Stimulated activated CD4-positive, alpha-beta T cell treated with anti-CD3 and anti-CD28 coated beads, Interleukin-12 subunit alpha, Interleukin-12 subunit beta, amount 100 ng/mL, for 48 hours (primary cell): ENCODE measurements at places on chromosomes 2 and 18.

DNA sequence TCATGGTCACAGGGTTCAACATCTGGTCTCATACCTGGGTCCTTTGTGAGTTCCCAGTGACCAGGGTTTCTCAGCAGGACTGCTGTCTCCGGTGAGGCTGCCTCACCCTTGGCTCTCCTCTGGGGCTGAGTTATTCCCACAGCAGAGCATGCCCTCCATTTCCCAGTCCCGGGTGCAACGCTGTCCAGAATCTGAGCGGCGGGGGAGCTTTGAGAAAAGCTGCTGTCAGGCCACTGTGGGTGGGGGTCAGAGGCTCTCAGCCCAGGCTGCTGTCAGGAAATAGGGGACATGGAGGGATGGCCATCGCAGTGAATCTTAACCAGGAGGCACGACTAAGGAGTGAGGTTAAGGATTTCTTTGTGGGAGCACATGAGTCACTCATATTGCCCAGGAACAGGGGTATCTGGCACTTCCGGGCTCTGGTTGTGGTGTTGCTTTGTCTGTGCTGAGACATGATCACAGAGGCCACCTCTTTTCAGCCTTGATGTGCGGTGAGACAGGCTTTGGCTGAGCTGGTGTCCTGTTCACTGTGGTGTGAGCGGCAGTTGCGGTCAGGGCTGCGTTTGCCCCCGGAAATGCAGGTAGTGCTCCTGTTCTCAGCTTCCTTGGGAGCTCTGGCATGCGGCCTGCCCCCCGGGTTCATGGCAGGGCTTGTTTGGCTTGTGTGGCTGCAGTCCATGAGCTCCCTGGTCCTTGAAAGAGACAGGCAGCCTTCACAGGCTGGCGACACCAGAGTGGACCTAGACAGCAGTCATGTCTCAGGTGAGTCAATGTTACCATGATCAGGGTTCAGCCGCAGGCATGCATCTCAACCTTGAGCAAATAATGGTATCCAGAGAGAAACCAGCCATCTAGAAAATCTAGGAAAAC lies 310.7 kb upstream of the MYT1L start:
- DNase-seq, result no peak

DNA sequence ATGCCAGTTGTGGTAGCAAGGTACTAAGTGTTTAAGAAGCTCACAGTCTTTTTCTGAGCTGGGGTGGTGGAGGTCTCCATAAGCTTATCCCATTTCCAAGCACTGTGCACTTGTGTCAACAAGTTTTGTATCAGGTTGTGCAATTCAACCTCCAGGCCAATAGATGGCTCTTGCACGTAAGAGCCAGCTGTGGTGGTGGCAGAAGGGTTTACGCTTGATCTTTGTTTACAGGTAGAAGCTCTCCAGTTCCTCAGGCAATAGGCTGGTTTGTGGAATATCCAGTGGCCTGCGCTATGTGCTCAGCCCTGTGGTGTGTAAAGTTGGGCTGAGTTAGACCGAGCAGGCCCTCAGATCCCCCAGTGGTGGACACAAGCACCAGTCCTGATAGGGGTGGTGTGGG lies 89.7 kb upstream of the CNTNAP5 start:
- DNase-seq, result no peak

DNA sequence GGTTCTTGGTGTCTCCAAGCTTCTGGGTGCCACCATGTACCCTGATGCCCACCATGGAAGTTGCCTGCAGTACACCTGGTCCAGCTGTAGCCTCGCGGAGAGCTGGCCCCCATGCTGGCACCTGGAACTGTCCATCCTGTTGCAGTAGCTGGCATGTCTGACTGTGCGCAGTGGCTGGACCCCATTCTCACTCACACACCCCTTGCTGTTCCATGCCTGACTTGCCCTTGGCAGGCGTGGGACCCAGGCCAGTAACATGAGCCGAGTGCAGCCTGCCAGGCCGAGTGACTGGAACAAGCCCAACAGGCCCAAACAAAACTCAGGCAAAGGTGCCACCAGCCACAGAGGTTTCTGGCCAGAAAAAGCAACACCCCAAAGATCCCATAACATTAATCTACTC lies 73.8 kb downstream of the NEURL3 start:
- no peak for DNase-seq

GRCh38 chr18:65298422-65298821 lies 452.4 kb upstream of the CDH7 start:
- no peak for DNase-seq

GRCh38 chr2:191597186-191597751 lies 80.7 kb upstream of the NABP1 start:
- DNase-seq, result no peak

DNA sequence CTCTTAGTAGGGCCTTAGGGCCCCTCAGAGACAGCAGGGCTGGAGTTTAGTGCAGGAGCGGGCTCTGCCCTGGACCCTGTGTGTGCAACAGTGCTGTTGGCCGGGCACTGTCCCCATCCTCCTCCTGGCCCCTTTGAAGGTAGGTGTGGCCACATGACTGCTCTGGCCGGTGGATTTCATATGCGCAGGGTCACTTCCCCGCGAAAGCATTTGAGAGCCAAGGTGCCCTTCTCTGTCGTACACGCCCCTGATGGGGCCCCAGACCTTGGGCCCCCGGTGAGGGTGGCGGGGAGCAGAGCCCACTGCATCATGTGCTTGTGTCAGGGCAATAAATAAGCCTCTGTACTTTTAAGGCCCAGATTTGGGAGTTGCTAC lies 15.5 kb downstream of the TMEM177 start:
- DNase-seq, result no peak
